ENCODE measurements at places on chromosomes 5 and 9.
A peak's percentile ranks its signal among the peaks of the same experiment; 100 is the strongest.

DNA sequence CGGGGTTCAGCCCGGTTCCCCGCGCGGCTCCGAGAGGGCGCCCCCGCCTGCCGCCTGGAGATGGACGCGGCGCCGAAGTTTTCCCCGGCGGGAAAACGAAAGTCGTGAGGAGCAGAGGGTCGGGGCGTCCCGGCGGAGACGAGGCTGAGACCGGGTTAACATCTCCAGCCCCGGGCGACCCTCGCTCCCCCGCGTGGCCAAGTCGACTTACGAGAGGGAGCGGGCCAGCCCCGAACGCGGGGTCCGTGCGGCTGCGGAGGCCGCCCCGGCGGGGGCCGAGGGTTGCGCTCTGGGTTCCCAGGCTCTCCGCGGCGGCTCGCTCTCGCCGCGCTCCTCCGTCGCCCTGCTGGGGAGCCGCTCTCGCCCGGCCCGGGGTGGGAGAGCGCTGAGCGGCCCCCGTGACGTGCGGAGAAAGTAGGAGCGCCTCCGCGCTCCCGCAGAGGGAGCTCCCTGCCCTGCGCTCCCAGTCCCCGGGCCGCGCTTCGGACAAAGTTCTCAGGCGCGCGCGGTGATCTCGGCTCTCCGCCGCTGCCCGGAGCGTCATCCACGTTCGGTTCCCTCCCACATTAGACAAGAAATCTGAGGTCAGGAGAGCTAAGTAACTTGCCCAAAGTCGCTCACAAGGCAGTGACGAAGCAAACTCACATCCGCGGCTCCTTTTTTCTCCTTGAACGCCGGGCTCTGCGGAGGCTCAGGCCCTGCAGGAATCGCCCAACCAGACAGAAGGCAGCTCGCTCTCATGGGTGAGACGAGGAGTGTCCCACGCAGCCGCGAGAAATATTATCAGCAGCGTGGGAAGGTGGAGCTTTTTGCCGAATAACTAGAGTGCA is 1.2 kb upstream of the GCNT4 start:
- DNase-seq: peak; percentile 70

GRCh38 chr9:134495881-134496412 is 145.7 kb upstream of the COL5A1 start:
- DNase-seq: peak; percentile 22

DNA sequence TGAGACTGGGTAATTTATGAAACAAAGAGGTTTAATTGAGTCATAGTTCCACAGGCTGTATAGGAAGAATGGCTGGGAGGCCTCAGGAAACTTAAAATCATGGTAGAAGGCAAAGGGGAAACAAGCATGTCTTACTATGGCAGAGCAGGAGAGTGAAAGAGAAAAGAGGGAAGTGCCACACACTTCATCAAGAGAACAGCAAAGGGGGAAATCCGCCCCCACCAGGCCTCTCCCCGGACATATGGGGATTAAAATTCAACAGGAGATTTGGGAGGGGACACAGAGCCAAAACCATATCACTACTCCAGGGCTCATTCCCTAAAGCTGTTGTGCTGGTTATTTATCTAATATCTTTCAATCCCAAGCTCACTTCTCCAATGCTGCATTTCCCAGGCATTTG is 50.2 kb upstream of the NR3C1 start:
- no peak for DNase-seq

GRCh38 chr9:114614373-114614772 is 3.3 kb downstream of the TMEM268 start:
- no peak for DNase-seq

- no peak for DNase-seq
Observed at GRCh38 chr9:76688471-76689238, 75.6 kb upstream of the PCA3 start.

DNA sequence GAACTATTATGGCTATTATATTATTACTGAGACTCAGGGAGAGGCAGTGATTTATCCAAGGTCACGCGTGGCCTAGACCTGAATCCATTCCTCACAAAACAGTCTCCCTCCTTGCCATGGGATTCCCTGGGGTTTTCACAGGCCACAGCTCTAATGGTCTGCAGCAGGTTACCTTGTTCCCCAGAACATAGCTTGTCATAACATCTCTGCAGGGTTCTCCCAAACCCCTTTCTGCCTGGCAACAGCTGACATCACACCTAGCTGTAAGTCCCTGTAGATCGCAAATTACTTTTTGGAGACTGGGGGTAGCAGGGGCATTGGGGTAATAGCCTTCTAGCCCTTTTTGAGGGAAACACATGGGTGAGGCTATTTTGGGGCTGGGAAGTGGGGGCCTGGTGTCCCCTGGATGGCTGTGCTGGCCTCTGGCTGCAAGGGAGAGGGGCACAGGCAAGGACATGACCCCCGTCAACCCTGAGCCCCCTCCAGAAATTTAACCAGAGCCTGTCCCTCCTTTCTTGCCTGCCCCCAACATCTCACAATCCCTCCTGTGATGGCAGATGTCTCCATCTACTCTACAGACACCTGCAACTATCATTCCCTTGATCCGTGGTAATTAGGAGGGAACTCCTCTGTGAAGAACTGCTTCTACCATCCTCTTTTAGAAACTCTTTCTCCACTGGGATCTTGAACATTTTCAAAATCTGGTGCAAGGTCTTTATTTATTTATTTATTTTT is 1.3 kb downstream of the CD74 start:
- DNase-seq: peak; percentile 62

DNA sequence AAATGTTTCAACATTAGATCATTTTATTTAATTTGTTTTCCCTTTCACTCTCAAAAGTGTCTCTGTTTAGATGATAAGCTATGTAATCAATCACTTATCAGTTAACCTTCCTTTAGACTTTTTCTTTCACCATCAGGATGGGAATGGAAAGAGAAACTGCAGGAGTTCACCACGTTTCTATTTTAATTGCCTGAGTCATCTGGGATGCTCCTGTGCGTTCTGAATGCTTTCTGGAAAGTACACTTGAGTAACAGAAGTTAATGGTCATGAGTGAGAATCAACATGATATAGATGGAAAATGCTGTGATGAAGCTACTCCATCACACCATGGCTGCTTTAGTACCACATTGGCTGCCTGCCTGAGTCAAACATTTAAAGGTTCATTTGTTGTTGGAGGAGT is 783.3 kb upstream of the CDH9 start:
- no peak for DNase-seq

DNA sequence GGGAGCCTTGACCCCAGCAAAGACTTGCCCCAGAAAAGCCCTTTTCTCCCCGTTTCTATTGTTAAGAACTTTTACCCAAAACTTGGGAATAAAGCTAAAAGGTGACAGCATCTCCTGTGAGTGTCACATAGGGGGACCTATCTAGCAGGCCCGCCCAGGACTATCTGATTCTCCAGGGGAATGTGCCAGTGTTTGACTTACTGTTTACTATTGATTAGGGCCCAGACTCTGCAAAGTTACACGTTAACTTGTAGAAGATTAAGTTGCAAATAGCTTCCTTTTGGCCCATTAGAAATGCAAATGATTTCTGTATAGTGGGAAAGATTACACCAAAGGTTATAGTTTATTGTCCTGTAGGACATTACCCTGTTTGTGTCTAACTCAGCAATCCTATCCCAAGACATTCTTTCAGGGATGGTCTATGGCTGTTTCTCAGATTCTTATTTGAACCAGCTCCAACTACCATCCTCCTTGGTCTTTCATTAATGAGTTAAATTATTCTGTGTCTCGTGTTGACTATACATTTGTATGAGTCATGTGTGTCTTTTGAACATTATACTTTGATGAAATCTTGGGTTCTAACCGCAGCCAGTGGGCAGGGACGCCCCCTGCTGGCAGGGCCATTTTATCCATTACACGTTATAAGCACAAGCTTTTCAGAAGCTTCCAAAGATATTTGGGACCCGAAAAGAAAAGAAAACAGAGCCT is 60.7 kb downstream of the HRH2 start:
- DNase-seq: peak; percentile 53

DNA sequence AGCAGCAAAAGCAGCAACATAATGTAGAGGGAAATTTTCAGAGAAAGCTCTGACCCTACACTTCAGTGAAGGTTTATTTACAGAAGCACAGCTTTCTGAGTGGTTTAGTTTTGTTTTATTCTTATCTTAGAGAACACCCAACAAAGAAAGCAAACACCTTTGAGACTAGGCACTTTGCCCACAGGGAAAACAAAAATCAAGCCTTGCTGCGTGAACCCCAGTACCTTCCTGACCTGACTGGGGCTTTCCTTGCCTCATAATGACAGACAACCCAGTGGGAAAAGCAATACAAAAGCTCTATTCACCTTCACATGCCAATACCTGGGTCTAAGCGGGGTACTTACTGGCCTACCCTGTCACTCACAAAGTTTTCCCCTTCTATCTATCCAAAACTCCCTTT is 189.8 kb downstream of the HINT1 start:
- no peak for DNase-seq

DNA sequence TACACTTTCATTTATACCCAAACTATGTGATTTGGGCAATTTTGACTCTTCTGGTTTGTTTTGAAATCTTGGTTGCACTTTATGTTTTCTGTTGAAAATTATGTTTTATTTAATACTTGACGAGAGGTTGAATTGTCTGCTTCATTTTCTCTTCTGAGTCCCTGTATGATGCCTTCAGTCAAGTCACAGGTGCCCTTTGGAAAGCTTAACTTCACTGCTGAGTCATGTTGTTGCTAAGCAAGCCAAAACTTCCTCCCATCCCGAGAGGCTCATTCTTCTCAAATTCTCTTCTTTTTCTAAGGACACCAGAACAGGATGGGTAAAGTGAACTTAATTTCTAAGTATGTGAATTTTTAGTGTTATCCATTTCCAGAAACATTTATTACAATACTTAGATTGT is 455.3 kb upstream of the PTGER4 start:
- no peak for DNase-seq

- DNase-seq: no peak
Observed at GRCh38 chr5:137292461-137293027, 206.6 kb downstream of the SPOCK1 start.

GRCh38 chr5:122707796-122708195 is 67.1 kb upstream of the SNX2 start:
- DNase-seq: no peak

DNA sequence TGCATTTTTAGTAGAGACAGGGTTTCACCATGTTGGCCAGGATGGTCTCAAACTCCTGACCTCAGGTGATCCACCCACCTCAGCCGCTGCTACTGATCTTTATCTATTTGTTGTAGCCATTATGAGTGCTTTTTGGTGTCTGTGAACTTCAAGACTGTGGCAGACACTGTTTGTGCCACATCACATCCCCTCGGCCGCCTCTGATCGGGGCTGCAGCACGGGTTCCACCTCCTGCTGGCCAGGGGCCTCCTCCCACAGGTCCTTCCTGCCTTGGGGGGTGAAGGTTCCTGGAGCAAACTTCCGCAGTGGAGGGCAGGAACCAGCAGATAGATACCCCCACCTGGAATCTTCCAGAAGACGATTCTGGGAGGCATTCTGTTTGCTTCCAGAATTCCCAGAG is 98.5 kb downstream of the C9orf50 start:
- DNase-seq: no peak

DNA sequence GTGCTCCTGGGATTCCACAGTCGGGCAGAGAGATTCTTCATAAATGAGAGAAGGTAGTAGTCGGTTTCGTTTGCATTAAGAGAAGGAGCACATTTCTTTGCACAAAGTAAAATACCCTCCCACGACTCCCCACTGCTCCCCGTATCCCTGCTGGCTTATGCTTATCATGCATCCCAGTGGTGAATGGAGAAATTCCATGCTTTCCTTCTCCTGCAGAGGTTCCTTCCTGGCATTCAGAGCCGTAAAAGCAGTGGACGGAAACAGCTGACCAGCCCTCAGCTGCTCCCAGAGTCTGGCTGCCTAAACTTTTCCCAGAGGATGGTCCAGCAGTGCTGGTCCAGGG is 93.1 kb downstream of the C9orf152 start:
- DNase-seq: no peak

- no peak for DNase-seq
Observed at GRCh38 chr9:71127301-71127700, 5.9 kb upstream of the TRPM3 start.

- no peak for DNase-seq
Observed at GRCh38 chr5:150700246-150700593, 642 bp downstream of the RBM22 start.

DNA sequence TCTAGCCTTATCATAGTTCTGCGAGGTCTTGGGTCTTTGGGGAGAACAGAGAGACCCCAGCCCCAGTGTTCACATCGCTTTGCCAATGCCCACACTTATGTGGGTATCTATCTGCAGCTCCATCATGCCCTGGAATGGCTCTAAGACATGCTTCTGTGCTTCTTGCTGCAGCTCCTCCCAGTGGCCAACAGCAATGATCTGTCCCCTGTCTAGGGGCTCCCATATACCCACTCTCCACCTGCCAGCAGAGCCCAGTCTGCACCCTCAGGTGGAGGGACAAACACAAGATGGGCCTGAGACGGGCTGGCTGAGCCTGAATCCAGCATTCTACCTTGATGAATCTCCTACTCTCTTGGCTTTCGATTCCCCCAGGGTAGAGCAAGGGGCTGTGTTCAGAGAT is 14.6 kb upstream of the DAP start:
- no peak for DNase-seq

GRCh38 chr9:96510258-96510657 is 60.3 kb downstream of the HABP4 start:
- no peak for DNase-seq

- no peak for DNase-seq
Observed at GRCh38 chr5:10432059-10433008, 9.3 kb upstream of the ROPN1L start.

DNA sequence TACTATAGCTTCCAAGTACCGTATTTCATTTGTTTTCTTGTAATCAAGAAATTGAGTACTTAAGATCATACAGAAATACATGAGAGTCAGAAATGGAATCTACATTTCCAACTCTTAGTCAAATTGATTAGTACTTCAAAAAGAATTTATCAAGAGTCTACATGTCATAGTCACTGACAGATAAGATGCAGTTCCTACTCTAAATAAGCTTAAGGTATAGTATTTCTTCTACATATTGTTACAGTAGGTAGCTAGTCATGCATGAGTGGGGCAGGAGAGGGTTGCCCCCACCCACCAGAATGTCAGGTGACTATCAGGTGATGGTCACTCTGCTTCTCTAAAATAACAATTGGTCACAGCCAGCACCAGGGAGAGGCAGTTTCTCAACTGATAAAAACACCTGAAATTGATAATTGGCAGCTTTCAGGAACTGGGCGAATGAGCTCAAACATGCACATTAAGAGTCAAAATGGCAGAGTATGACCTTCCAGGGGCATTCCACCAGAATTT is 2.9 kb downstream of the BAAT start:
- DNase-seq: no peak

- DNase-seq: no peak
Observed at GRCh38 chr5:40150896-40151295, 528.8 kb upstream of the PTGER4 start.
